ENCODE measurements at places on chromosomes 2 and 18. TPM values are rescaled to one million over a fixed set of nuclear protein-coding genes. Genes with fewer than 3 reads are reported as not detected.

RAB6C gene
- not detected for total RNA-seq

ALPP gene
- total RNA-seq, result not detected

MYOM1 gene
- total RNA-seq, result 0.41 TPM

TTC39C gene
- total RNA-seq, result 44.2 TPM

ACOXL gene
- total RNA-seq, result not detected

SCYGR4 gene
- not detected for total RNA-seq

ABCB11 gene
- total RNA-seq, result not detected

BMP10 gene
- not detected for total RNA-seq
